ENCODE measurements at places on chromosomes 6 and 20.
A peak's percentile ranks its signal among the peaks of the same experiment; 100 is the strongest.

DNA sequence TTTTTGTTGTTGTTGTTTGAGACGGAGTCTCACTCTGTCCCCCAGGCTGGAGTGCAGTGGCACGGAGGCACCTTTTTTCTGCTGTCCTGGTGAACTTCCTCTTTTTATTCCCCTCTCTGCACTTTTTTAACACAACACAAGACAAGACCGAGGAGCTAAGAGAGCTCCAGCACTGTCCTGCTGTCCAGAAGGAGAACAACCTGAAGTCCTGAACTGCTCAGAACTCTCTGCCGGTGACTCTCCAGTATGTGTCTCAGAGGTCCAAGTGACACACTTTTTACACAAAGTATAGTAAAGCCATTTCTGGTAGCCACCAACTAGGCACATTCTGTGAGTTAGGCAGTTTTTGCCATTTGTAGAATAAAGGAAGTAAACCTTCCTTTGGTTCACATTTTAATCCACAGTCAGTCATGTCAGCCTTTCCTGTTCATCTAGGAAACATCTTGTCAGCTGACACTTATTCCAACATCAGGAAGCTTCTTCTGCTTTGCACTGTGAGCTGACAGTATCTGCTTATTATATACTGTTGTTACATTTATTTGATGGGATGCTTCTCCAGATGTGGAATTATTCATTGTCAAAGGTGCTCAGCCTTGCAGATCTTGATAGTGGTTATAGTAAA, 28.1 kb upstream of the TXNDC5 start:
- no peak for DNase-seq

GRCh38 chr6:159959976-159960384, 8.9 kb upstream of the IGF2R start:
- peak; percentile 25 for DNase-seq

DNA sequence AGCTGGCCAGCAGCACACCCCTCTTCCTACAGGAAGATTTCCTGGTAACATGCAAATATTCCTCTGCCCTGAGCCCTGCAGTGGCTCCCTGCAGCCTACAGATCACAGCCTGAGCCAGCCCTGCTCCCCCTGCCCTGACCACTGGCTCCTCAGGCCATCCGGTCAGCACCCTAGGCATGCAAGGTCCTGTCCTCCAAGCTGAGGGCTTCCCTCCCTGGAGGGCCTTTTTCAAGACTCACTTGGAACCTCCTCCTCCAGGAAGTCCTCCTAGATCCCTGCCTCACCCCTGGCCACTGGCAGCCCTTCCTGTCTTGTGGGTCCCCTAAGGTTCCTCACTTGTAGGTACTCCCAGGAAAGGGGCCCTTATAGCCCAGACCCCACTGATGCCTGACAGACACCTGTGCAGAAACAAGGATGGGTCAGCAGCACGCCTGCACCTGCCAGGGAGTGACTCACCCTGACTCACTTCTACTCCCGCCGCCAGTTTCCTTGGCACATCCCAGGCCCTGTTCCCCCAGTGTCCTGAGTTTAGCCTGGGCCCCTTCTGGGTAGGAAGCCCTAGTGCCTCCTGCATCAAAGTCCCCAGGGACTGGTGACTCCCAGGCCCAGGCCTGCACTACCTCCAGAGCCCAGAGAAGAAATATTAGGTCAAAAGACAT, 3.2 kb downstream of the SLC4A11 start:
- no peak for DNase-seq

DNA sequence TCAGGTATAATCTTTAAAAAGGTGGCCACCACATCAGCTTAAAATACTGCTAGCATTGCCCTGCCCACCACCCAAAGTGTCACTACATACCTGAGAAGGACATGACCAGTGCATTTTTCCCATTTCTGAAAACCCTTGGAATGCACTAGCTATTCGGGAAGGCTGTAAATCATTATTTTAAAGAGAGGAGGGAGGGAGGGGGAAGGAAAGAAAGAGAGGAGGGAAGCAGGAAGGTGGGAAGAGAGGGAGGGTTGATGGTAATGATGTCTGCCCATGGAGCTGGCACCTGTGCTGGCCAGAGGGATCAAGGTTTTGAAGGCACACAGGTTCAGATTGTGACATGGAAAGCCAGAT, 32.4 kb downstream of the VAPB start:
- peak; percentile 22 for DNase-seq

GRCh38 chr6:21986703-21987102, 310.1 kb downstream of the PRL start:
- no peak for DNase-seq

DNA sequence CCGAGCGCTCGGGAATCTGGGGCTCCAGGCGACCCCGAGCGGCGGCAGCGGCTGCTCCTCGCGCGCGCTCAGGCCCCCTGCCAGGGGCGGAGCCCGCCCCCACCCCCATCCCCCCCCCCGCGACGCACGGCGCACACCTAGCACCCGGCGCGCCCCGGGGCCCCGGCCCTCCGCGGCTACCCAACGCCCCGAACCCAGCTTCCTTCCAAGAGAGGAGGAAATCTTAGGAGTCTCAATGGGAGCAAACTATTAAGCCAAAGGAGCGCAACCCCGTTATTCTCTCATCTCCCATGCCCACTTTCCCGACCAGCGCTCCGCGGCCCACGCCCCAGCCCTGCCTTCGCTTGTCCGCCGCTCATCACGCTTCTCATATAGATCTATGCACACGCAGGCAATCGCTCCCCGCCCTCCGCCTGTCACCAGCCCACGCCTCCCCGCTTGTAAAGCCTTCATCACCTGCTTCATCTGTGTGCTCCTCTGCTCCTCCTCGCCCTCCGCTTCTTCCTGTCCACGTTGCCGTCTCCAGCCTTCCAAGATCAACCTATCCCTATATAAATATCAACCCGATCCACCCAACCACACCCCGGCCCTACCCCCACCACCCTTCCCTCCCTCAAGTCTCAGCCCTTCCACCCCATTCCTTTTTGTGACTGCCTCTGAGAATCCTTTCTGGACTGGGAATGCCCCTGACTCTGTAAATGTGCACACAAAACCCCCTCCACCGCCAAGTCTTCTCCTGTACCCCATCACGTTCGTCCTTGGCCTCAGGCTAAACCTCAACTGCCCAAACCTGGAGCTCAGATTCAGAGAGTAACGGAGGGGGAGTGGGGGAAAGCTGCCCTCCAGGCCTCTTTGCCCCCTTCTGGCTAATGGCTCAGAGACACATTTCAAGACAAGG, at the start of gene DLK2:
DLK2 (minus strand) TSS at position 18 of the 898 bp plus-strand sequence. CDS start 723 bp downstream, outside the sequence.
- peak; percentile 11 for DNase-seq

- DNase-seq, result no peak
Observed at GRCh38 chr6:39926668-39927067, 7.6 kb downstream of the MOCS1 start.

GRCh38 chr6:80173411-80173810, 66.9 kb downstream of the BCKDHB start:
- DNase-seq, result no peak

DNA sequence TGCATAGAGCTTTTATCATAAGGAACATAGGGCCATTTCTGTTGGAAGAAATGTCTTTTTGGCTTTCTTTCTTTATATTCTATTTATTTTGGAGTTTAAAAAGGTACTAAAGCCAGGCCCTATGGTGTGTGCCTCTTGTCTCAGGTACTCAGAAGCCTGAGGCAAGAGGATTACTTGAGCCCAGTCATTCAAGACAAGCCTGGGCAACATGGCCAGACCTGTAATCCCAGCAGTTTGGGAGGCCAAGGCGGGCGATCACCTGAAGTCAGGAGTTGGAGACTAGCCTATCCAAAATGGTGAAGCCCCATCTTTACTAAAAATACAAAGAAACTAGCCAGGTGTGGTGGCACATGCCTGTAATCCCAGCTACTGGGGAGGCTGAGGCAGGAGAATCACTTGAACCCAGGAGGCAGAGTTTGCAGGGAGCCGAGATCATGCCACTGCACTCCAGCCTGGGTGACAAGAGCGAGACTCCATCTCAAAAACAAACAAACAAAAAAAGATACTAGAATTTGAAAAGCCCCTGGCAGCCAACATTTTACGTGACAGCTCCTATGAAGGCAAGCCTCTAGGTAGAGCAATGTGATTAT, 80.0 kb downstream of the CBFA2T2 start:
- DNase-seq, result no peak

DNA sequence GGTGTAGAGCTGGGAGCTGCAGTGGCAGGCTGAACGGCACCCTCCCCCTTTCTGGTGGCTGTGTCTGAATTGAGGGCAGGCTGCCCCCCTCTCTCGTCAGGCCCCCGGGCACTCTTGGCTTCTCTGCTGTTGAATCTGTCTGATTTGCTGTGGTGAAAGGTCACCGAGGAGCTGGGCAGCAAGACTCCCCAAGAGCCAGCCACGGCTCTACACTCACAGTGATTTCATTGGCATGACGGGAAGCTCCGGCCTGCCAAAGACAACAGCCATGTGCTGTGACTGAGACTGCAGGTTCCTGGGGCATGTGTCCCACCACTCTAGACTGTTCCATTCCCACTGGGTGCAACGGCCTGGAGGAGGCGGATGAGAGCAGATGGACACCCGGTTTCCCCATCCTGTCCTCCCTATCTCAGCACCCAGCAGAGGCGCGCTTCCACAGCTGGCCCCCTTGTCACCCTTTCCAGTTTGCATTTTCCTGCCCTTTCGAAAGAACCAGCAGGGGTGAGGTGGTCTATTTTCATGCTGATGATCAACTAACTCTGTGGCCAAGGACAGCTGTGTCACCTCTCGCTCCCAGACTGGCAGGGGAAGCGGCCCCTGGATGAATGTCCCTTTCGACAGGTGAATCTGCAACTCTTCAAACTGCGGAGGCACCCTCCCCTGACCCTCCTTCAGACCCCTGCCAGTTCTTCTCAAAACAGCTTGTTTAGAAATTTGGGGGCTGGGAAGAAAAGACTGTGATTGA, 2.2 kb downstream of the APCDD1L start:
- DNase-seq, result no peak

GRCh38 chr20:18139832-18140231, 2.2 kb downstream of the KAT14 start:
- no peak for DNase-seq

GRCh38 chr6:73528897-73529296, 8.1 kb upstream of the EEF1A1 start:
- DNase-seq, result no peak

- DNase-seq, result no peak
Observed at GRCh38 chr20:17179840-17180239, 47.0 kb upstream of the PCSK2 start.

GRCh38 chr20:36658300-36658699, 12.3 kb upstream of the SLA2 start:
- no peak for DNase-seq

DNA sequence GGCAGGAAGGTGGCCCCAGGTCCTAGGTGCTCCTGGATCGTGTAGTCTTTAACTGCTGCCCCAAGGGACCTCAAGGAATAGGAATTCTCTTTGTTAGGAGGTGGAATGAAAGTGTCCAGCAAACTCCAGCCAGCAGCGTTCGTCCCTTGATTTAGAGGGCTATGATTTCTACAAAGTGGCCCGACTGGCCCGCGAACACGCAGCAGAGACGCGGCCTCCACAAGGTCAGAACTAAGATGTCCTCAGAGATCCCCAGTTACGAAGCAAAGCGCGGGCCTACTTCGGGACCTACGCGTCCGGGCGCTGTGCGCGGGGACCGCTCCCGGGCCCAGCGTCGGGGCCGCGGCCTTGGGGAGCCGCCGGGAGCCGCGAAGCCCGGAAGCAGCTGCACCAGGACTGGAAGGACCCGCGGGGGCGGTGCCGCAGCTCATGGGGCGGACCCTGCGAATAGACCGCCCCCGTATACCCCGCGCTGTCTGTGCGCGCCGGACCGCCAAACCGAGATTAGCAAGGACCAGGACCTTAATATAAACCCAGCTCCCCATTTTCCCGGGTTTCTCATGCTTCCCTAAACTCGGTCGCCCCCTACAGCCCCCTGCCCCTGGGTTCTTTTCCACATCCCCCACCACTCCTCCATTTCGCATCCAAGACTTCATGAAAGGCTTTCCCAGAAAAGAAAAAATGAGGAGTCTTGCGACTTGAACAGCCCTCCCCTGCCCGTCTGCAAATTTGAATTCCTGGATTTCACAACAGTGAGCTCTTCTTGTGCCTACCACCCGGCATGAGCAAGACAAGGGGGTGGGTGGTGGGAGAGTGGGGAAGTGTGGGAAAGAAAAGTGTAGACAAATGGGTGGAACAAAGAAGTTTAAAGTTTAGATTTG, at the start of gene C6orf47:
C6orf47 (minus strand) TSS at position 398 of the 881 bp plus-strand sequence. CDS start 831 bp downstream, outside the sequence.
- peak; percentile 76 for DNase-seq

GRCh38 chr6:41728073-41728936, 7.1 kb downstream of the TFEB start:
- no peak for DNase-seq

DNA sequence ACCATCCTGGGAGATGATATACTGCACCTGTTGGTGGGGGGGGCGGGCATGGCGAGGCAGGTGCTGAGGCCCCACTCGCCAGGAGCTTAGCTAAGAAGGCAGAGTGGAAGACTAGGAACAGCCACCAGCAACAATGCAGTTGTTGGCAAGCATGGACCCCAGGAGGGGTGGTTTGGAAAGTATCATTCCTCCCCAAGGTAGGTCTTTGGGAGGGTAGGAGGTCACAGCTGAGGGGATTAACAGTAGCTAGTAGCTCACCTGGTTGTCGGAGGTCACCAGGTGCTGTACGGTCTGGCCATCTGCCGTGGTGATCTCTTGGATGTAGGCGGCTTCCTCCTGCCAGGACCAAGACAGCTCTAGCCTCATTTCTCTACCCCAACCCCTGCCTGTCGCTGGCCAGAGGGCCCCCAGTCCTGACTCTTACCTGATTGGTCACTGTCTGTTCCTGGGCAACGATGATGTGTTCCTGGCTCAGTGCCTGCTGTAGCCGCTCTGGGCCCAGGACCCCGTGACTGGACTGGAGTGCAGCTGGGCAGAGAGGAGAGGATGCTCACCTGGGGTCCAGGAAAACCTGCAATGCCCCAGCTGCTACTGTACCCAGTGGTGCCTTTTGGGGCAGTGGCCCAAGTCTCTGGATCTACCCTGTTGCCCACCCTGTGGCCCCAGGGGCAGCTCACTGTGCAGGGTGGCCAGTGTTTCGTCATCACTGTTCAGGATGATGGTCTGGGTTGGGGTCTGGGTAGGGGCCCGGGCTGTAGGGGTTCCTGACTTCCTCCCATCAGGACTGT, 15.3 kb downstream of the PCIF1 start:
- DNase-seq, result no peak

GRCh38 chr20:24699321-24700165, 230.1 kb downstream of the SYNDIG1 start:
- DNase-seq, result no peak

- DNase-seq, result no peak
Observed at GRCh38 chr6:27406085-27406484, 17.5 kb downstream of the ZNF391 start.

DNA sequence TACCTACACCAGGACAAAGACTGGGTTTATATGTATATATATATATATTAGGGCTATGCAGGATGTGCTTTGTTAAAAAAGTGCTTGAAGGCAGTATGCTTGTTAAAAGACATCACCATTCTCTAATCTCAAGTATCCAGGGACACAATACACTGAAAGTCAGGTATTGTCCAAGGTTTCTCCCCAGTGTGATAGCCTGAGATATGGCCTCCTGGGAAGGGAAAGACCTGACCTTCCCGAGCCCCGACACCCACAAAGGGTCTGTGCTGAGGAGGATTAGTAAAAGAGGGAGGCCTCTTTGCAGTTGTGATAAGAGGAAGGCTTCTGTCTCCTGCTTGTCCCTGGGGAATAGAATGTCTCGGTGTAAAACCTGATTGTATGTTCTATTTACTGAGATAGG, 156.9 kb downstream of the GPX5 start:
- DNase-seq, result no peak

GRCh38 chr20:51059862-51060261, 37.0 kb upstream of the KCNG1 start:
- no peak for DNase-seq

Measured in fibroblast of upper back skin (primary cell).